ENCODE measurements at places on chromosomes 1 and 21. TPM values are rescaled to one million over a fixed set of nuclear protein-coding genes. Genes with fewer than 3 reads are reported as not detected.

DNA sequence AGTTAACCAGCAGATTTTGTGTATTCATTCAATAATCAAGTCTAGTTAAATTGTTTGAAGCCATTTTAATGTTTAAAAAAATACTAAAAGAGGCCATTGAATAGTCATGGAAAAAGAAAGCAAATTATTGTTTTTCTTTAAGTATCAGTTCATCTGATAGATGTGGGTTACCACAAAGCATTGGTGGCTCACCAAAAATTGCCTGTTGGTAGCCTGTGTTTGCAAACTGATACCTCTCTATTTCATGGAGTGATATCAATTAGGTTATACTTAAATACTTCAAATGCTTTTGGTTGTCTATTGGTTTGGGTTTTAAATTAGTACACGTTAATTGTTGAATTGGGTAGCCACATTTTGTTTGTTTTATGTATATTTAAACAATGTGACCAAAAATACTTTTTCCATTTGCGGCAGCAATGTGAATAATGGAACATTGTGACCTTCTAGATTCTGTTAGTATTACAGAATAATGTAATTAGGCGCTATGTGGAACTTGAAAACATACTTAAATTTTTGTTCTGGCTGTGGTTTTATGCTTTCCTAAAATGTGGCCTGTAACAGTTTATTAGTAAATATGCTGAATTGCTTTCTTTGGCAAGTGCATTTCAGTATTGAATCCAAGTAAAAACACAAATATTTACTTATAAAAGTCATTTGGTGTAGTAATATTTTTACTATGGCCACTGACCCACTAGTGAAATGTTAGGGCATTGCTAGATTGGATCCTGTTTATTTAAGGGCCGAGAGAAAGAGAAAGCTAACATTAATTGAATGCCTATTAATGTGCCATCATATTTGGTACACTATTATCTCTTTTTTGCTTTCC, 37.1 kb upstream of the NBL1 start:
- DNase-seq: no peak

DNA sequence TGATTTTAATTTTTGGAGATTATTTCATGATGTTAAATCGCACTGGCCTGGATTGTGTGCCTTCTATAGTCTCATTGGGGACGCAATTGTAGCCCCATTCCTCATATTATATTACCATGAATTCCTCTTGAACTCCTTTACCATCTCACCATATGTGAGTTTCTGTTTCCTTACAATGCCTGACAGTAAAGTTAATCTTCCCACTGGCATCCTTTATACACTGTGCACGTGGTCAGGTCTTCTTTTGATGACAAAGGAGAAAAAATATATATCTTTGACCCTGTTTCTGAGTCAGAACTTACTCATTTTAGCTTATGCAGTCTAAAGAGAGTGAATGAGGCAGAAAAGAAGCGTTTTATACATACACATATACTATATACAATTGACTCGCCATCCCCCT, 774 bp upstream of the ABL2 start:
- peak; percentile 68 for DNase-seq

DNA sequence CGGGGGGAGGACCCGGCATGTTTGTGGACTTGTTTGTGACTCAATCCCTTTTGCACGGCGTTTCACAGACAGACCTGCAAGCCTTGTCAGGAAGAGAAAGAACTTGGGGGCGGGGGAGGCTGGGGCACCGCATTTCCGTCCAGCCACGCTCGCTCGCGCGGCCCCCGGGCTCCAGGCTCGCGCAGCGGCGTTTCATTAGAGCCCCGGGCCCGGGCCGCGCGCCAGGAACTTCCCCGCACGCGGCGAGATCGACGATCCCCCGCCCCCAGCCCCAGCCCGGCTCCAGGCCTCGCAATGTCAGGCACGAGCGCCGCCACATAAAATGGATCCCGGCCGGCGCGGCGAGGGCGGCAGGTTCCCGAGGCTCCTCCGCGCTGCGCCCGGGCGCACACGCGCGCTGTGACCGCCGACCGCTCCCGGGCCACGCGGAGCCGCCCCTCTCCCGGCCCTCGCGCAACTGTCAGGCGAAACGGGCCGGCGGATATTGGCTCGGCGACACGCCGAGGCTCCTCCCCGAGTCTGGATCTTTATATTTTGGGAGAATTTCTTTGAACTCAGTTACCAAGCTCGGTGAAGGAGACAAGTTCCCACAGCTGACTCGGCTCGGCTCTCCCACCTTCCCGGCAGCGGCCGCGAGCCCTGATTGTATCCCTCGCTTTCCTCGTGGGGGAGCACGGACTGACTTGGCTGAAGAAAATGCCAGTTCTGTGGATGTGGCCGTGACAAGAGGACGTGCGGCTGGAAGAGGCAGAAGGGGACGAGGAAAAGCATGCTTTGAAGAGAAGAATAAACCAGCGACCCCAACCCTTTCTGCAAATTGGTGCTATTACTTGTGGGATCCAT, at the start of gene KIF26B:
KIF26B (plus strand) TSS at position 557 of the 843 bp plus-strand sequence. CDS start 440 bp downstream, outside the sequence.
- peak; percentile 68 for DNase-seq

- DNase-seq: peak; percentile 25
Observed at GRCh38 chr1:35243691-35244090, 24.8 kb upstream of the ZMYM4 start.

DNA sequence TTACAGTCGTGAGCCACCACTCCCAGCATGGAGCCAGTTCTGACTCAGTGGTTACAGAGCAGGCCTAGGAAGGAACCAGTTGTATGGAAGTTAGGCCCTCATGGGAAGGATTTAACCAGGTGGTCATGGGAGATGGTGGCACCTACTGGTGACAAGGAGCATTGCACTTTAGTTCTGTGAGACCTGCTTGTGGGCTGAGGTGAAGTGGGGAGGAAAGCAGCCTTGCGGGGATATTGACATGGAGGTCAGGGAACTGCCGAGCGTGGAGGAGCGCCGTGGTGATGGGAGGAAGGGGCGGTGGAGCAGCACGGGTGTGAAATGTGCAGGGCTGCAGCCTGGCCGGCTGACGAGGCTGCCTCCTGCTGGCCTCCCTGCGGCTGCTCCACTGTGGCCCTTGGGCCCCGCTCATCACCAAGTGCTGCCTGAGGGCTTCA, 100.4 kb downstream of the GALNT2 start:
- peak; percentile 58 for DNase-seq

- no peak for DNase-seq
Observed at GRCh38 chr1:152886085-152886484, 8.0 kb downstream of the SMCP start.

DNA sequence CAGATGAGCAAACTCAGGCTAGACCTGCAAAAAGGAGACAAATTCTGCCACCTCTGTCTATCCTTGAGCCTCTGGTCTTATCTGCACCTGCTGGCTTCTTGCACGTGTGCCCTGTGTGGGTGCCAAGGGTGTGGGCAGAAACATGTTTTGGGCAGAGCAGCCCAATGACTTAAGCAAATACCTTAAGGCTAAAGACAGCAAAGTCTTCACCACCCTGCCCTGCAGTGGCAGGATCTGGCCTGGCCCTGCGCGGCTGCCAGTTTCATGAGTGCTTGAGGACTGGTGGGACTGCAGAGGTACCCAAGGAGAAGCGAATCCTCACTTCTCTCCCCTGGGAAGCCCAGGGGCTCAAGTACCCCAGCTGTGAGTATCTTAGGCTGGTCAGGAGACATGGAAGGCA, 3.8 kb upstream of the SLC26A9 start:
- DNase-seq: peak; percentile 74

FCRL4 gene
- total RNA-seq: not detected

DNA sequence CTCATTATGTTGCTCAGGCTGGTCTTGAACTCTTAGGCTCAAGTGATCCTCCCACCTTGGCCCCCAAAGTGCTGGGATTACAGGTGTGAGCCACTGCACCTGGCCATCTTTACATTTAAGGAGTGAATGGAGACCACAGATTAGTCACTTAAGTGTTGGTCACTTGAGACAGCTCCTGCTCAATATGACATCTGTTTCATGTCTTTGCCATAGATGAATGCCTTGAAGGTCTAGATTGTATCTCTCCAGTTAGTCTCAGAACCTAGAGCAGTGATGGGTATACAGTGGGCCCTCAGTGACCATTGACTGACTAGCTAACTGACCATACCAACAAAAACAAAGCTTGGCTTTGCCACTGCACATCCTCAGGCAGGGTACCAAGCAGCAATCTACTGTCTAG, 15.3 kb downstream of the BCL9 start:
- no peak for DNase-seq

GRCh38 chr1:61361931-61362330, 279.6 kb downstream of the NFIA start:
- no peak for DNase-seq

- no peak for DNase-seq
Observed at GRCh38 chr1:207268337-207268736, 53.1 kb upstream of the CD55 start.

ELF3 gene
- total RNA-seq: 66.1 TPM

GRCh38 chr1:88773540-88774150, 89.6 kb downstream of the PKN2 start:
- peak; percentile 90 for DNase-seq

DNA sequence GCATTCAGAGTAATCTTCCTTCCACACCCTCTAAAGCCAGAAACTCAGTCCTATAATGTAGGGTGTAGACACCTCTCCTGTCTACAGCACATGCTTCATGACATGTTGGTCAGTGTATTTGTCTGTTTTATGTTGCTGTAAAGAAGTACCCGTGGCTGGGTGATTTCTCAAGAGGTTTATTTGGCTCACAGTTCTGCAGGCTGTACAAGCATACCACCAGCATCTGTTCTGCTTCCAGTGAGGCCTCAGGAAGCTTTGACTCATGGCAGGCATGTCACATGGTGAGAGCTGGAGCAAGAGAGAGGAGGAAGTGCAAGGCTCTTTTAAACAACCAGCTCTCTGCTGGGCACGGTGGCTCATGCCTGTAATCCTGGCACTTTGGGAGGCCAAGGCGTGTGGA, 12.1 kb downstream of the PLOD1 start:
- DNase-seq: no peak

GRCh38 chr1:35883635-35884101, 659 bp downstream of the AGO1 start:
- no peak for DNase-seq

LEFTY2 gene
- total RNA-seq: not detected

- DNase-seq: peak; percentile 38
Observed at GRCh38 chr1:45516465-45516864, 5.2 kb downstream of the PRDX1 start.

POU3F1 gene
- under 0.01 TPM for total RNA-seq

DNA sequence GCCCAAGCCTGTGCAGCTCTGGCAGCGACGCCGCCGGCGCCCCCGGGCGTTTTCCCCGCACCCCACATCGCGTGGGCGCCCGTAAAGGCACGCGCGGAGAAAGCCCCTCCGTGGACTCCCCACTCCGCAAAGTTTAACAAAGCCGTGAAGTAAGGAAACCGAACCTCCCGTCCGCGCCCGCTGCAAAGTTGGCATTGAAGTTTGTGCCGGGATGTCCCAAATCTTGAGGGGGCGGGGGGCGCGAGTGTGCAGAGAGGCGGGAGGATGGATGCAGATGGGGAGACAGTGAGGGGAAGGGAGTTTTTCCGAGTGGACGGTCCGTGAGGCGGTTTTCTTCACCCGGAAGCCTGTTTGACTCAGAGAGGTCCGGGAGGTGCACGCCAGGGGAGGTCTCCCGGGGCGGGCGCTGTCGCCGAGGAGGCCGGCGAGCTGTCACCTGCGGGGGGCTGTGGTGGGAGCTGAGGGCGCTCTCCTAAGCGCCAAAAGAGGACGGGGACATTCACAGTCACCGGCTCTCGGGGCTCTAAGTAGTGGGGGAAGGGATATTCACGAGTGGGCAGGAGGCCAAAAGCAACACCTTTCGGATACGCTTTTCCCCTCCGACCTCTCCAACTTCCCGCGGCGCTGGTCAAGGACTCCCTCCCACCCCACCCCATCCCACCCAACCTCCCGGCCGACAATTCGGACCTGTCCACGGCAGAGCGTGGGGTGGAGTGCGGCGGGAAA, 1.3 kb downstream of the WLS start:
- DNase-seq: no peak

DNA sequence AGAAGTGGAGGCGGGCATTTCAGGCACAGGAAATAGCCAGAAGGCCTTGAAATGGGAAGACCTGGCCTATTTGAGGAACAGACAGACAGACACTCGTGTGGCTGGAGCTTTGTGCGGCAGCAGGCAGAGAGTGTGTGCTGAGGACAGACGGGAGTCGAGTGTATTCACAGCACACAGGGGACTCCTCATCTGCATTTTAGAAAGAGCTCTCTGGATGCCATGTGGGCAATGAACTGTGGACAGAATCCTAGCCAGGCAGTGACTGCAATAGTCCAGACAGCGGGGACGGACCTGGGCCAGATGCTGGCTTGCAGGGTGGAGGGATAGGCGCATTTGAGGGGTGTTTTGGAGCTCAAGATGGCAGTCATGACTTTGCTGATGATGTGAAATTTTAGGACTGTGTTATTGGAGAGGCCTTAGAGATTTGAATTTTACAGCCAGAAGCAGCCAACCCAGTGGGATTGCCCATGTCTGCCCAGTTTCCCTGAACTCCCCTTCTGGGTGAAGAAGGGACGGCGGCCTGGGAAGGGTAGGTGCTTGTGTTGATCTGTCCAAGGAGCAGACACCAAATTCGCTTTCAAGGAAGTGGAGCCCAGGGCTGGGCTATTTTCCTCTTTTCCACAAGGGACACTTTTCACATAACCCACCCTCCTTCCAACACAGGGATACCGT, 43.7 kb downstream of the CHAF1B start:
- no peak for DNase-seq

GRCh38 chr1:42793824-42794223, 9.0 kb downstream of the TMEM269 start:
- no peak for DNase-seq

DNA sequence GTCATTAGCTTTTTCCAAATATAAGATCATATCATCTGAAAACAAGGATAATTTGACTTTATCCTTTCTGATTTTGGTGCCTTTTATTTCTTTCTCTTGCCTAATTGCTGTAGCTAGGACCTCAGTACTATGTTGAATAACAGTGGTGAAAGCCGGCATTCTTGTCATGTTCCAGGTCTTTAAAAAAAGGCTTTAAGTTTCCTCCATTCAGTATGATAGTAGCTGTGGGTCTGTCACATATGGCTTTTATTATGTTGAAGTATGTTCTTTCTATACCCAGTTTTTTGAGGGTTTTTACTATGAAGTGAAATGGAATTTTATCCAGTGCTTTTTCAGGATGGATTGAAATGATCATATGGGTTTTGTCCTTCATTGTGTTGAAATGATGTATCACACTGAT, 115.8 kb downstream of the DUSP10 start:
- no peak for DNase-seq

VWA1 gene
- total RNA-seq: 7.9 TPM

FCER1G gene
- 0.26 TPM for total RNA-seq

- no peak for DNase-seq
Observed at GRCh38 chr21:38321568-38321967, 64.8 kb downstream of the KCNJ15 start.

GRCh38 chr1:162159515-162159914, 90.0 kb downstream of the NOS1AP start:
- peak; percentile 29 for DNase-seq

RIIAD1 gene
- total RNA-seq: not detected

GRCh38 chr1:100510451-100510850, 27.5 kb upstream of the GPR88 start:
- DNase-seq: no peak

All from bronchial epithelial cell (primary cell).